ENCODE measurements at places on chromosomes 13 and 19.

DNA sequence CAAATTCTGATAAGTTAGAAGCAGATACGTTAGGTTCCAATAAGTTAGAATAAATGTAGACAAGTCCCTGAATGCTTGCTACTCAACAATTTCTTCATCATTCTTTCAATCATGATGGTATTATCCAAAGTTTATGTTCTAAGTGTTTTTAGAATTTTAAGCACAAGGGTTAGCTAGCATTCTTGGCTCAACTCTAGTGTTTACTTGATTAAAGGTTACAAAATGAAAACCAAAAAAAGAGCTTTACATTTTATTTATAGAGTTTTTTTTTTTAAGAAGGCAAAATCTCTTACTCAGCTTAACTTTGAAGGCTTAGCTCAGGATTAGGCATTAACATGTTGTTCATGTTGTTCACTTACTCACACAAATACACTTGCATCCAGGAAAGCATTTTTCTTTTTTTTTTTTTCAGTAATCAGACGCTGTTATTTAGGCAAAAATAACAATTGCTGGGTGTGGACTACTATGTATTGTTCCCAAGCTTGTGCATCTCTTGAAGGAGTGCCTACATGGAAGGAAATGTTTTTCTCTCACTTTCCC, 420.6 kb downstream of the DCT start:
- DNase-seq = no peak

- DNase-seq = peak; percentile 22
Observed at GRCh38 chr13:48585456-48585840, 52.6 kb upstream of the RCBTB2 start.

DNA sequence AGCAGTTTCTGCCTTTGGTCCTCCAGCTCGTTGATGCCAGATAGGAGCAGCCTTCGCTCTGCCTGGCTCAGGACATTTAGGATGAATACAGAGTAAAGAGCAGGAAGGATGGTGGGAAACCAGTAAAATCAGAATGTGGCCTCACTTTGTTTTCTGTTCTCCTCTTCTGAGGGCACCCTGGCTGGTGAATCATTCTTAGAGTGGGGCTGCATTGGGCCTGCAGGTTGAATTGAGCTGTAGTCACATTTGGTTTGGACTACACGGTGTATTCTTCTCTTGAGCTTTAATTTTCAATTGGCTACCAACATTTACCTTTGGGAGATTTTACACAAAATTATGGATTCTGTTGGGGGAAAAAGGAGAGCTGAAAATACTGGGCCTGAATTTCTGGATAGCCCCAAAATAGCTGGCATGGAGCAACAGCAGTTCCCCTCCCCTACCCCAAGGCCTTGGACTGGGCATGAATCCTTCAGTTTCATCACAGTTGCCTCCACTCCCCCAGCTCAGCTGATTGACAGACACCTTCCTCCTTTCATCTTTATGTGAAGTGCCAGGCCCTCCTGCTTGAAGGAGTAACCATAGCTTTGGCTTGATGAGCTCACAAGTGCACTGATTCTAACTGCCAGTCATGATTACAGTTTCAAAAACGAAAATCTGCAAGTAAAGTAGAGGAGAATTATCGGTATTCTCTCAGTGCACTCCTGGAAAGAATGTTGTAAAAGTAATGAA, 24.3 kb downstream of the ERCC5 start:
- DNase-seq = no peak

DNA sequence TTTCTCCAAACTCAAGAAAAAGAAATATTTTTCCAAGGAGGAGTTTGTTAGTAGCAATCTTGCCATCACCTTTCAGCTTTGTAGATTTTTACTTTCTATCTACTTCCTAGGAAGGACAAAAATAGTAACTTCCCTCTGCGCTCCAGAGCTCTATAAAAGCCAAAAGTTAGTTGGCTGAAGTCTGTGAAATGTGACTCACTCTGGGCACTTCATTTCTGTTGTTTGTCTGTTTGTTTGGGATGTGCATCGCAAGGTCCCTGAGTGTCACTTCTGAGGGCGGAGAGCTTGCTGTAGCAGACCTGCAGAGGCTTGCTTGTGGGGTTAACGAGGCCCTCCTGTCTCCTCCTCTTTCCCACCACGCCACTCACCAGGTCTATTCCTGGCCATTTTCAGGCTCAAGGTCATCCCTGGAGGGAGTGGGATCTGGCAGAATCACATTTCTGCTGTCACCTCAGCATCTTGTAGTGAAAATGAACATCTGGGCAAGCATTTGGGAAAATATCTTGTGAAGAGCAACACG, 307.6 kb downstream of the GPC6 start:
- DNase-seq = no peak

GRCh38 chr19:51740356-51740755, 11.3 kb downstream of the FPR1 start:
- no peak for DNase-seq
